ENCODE measurements at places on chromosomes 16 and 17.

- DNase-seq, result no peak
Measured at GRCh38 chr17:61704935-61705449, 114.0 kb upstream of the NACA2 start.

DNA sequence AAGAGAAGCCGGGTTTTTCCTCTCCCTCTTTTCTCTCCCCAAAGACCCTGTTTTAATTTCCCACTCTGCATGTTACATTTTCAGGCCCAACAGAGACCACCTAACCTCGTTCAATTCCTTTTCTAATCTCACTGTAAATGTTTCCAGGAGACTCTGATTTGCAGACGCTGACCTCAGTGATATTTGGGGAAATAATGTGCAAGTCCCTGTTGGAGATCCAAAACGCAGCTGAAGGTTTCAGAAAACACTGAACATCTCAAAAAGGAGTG, 386.6 kb downstream of the NPIPA8 start:
- DNase-seq, result no peak

DNA sequence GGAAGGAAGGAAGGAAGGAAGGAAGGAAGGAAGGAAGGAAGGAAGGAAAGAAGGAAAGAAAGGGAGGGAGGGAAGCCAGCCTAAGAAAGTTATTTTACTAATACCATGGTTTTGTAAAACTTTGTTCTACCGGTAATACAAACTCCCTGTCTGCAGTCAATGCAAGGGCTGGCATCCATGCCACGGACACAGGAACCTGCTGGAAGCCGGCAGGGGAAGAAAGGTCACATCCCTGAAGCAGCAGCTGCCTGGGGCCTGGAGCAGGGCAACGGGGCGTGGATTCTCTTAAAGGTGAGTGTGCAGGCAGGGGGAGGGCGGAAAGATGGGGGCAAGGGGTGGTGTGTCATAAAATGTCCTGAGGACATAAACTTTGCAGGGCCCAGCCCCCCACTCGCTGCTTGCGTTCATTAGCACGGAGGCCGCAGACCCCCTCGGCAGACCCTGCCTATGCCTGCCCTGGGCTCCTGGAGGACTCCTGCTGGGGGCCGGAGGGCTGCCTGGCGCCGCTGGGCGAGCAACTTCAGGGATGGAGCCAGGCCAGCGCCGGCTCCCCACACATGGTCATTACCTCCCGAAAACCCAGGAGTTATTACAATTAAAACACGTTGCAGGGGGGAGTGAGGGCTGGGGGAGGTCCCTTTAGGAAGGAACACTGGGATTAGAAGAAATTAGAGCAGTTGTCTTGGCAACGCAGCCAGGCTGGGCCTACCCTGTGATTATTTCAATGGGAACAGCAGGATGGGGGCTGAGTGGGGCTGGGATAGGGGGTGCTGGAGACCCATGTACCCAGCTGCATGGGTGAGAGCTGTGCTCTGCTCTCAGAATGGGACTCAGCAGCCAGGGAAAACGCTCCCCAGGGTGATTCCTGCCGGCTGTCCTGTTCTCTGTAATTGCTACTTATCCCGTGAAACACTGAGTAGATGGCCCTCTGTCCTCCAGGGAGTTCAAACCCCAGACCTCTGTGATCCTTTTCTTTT, 257.9 kb downstream of the SOX9 start:
- no peak for DNase-seq

- DNase-seq, result peak; percentile 46
Measured at GRCh38 chr17:37650419-37651003, 7.3 kb upstream of the DDX52 start.

GRCh38 chr17:63445065-63445464, 1.0 kb downstream of the CYB561 start:
- DNase-seq, result peak; percentile 62

GRCh38 chr16:17327664-17328335, 143.0 kb downstream of the XYLT1 start:
- DNase-seq, result no peak

DNA sequence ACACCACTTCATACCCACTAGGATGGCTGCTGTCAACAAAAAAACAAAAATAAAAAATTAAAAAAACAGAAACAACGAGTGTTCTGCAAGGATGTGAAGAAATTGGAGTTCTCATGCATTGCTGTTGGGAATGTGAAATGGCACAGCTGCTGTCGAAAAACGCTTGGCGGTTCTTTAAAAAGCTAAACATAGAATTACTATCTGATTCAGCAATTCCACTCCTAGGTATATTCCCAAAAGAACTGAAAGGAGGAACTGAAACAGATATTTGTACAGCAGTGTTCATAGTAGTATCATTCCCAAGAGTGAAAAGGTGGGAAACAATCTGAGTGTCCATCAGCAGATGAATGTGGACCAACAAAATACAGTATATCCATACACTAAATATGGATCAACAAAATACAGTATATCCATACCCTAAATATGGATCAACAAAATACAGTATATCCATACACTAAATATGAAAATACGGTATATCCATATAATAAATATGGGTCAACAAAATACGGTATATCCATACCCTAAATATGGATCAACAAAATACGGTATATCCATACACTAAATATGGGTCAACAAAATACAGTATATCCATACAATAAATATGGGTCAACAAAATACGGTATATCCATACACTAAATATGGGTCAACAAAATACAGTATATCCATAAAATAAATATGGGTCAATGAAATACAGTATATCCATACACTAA, 8.7 kb downstream of the METTL16 start:
- no peak for DNase-seq

- no peak for DNase-seq
Measured at GRCh38 chr17:58338841-58339754, 10.5 kb upstream of the TSPOAP1 start.

GRCh38 chr17:46039592-46040186, 40.6 kb downstream of the STH start:
- no peak for DNase-seq

GRCh38 chr17:58019039-58019438, 12.0 kb upstream of the SRSF1 start:
- no peak for DNase-seq

- no peak for DNase-seq
Measured at GRCh38 chr17:59828478-59828760, 64.3 kb downstream of the TUBD1 start.

- DNase-seq, result no peak
Measured at GRCh38 chr16:65876056-65876408, 490.5 kb upstream of the CDH5 start.

- DNase-seq, result no peak
Measured at GRCh38 chr17:7259555-7259889, 2.8 kb downstream of the CLDN7 start.

- DNase-seq, result no peak
Measured at GRCh38 chr16:50371936-50372595, 3.3 kb upstream of the BRD7 start.

GRCh38 chr16:23141033-23141432, 8.2 kb downstream of the USP31 start:
- DNase-seq, result no peak

DNA sequence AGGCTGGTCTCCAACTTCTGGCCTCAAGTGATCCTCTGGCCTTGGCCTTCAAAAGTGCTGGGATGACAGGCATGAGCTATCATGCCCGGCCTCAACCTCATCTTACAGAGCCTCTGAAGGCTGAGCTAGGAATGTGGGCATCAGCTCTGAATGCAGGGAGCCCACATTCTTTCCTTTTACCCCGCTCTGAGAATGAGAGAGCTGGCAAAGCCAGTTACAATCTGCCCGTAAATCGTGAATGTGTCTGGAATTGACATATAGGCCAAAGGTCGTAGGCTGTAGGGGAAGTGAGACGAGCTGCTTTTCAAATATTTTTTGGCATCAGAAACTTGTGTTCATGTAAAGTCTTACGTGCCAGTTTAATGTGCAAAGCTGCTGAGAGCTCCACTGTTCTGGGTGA, 4.5 kb downstream of the TMEM238L start:
- DNase-seq, result peak; percentile 61

- DNase-seq, result no peak
Measured at GRCh38 chr16:80664226-80664625, 123.4 kb downstream of the DYNLRB2 start.

GRCh38 chr17:15479703-15480102, 12.3 kb upstream of the CDRT4 start:
- DNase-seq, result no peak

GRCh38 chr17:81412490-81413093, 17.3 kb downstream of the BAHCC1 start:
- DNase-seq, result no peak

DNA sequence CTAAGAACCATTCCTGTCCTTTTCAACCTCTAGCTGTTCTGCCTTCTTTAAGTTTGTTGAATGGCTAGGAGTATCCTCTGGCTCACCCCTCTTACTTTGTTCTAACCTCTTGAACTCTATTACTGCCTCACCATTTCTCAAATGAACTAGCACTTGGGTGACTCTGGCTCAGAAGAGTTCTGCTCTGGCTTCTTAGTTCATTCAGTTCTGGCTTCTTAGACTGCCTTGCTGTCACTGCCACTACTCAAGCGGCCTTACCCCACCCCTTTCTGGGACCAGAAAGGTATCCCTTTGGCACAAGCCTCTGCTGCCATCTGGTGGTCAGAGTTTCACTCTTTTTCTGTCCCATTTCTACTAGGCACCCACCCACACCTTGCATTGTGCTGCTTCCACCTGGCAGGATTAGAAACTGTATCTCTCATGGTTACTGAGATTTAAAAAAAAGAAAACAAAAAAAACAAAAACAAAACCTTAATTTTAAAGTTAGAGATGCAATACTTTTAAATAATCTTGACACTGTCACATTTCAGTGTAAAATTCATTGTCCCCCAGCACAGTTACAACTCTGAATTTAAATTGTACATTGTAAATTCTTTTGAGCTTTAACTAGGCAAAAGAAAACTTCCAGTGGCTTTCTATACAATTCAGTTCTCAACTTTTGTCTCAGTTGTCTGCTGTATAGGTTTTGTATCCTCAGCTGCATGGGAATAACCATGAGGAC, 6.9 kb upstream of the ABCA10 start:
- DNase-seq, result peak; percentile 86

DNA sequence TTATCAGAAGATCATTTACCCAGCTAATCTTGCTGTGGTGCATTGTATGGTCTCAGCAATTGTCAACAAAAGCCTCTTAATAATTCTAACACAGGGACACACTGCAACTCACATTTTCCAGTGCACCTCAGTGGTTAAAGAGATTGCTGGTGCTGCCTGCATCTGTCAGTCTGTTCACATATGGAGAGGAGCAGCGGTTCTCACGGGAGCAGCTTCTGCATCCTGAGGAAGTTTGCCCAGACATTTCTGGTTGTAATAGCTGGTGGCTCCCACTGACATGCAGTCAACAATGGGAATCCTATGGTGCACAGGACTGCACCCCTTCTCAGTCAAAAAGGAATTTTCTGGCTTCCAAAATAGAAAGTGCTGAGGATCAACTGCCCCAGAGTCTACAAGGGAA, 7.8 kb downstream of the GGA2 start:
- no peak for DNase-seq

- DNase-seq, result no peak
Measured at GRCh38 chr17:80805032-80805751, 186.4 kb upstream of the CHMP6 start.

DNA sequence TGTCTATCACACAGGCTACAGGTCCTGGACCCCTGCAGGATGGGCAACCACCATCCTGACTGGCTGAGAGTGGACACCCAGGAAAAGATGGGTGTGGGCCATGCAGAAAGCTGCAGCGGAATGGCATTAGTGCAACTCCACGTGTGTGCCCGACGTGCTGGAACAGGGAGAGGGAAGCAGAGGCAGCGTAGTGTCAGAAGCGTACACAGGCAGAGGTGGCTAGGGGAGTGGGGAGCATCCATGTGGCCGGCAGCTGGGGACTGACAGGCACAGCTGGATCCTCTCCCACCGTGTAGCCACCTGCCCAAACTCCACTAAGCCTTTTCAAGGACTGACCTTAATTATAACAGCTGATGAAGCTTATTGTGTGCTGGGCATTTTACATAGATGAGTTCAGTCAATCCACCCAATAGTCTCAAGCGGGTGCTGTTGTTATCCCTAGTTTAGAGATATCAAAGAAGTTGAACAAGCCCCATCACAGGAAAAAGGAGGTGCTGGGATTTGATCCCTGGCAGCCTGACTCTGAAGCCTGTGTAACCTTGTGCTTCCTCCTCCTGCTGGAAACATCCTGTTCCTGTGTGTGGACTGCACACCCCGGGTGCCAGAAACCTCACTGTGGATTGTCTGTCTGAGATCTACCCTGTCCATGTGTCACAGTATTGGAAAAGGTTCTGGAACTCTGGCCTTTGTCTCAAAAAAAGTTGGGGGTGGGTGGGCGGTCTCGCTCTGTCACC, 114.0 kb downstream of the PRKCA start:
- no peak for DNase-seq

GRCh38 chr17:81406117-81406953, 11.1 kb downstream of the BAHCC1 start:
- DNase-seq, result peak; percentile 61

DNA sequence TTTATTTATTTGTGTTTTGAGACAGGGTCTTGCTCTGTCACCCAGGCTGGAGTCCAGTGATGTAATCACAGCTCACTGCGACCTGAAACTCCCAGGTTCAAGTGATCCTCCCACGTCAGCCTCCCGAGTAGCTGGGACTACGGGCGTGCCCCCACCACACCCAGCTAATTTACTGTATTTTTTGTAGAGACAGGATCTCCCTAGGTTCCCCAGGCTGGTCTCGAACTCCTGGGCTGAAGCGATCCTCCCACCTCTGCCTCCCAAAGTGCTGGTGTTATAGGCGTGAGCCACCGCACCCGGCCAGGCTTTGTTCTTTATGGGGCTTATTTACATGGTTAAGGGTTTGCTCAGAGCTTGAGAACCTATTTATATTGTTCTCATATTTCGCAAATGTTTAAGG, 5.8 kb upstream of the MEIOB start:
- DNase-seq, result peak; percentile 44

DNA sequence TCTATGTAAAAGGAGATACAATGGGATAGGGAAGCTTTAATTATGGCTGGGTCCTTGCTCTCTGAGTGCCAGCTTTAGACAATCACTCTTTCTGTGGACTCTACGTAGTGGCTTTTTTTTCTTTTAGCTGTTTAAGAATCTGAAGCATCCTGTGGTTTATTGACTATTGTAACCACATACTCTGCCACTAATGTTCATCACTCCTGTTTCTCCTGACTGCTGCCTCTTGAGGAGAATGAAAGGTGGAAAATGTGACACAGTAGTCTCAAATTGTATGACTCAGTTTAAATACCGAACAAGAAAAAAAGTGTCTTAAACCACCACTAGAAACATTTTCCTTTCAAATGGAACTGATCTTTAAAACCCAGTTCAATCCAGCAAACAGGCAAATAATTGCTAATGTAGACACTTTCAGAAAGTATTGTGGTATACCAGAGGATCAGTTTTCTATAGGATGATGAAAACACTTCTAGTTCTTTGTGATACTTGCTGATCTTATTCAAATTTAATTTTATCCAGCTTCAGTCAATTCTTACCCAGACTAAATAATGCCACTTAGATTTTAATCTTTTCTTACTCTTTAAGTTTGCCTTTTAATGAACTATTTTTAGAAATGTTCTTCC, 302.7 kb upstream of the PMFBP1 start:
- no peak for DNase-seq

All from small intestine (tissue), 16 donors.